AG20443 (cell line): ENCODE measurements at places on chromosomes 4 and X.
A peak's percentile ranks its signal among the peaks of the same experiment; 100 is the strongest.

GRCh38 chrX:119130911-119131310 lies 3.3 kb upstream of the KIAA1210 start:
- no peak for DNase-seq

DNA sequence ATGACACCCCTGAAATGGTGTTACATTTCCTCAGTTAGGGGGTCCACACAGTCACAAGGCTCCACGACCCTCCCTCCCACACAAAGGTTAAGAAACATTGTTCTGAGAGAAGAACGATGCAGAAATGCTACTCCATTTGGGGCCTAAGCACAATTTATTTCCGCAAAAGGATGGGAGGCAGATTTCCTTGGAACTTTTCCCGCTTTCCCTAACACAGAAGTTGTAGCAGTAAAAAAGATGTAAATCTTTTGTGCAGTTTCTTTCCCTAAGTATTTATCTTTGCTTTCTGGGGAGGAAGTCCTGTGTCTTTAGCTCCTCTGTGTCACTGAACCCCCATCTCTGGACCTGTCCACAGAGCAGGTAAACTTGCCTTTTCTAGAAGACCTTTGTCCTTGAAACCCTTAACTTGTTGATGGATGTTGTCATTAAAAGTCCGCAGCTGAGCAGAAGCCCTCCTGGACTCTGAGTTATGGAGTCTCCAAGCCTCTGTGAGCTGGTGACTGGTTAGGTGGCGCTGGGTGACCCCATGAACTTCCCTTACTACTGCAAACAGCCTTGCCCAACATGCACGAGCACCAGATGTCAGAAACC lies 67.2 kb upstream of the SHISA3 start:
- DNase-seq: no peak

- no peak for DNase-seq
Observed at GRCh38 chrX:41478381-41478911, 31.3 kb downstream of the NYX start.

DNA sequence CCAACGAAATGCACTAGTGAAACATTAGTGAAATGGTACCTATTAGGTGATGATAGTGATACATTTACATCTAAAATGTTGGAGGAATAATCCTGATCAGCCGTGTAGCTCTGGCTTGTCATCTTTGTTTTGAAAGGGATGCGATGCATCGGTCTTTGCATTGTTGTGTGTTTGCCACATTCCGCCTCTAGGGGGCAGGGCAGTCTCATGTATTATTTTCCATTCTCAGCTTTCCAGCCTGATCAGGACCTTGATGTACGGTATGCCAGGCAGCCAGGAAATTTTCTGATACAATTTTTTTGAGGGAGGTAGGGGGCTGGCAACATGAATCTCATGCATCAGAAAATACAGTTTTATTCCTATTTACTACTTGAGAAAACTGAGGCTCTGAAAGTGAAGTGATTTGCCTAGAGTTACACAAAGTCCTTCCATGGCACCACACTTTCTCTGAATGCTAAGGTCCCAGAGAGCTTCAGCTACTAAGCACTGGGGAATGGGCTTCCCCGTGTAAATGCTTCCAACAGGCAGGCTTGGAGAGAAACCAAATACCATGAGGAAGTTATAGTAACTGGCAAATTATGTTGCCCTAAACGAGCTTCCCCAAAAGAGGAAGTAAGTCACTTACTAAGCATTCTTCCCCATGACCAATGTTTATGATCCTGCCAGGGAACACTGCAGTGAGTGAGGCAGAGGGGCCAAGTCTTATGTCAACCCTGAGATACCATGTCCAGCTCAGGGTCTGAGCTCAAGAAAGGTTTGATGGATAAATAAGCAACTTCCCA lies 31.8 kb upstream of the IQSEC2 start:
- DNase-seq: peak; percentile 66

DNA sequence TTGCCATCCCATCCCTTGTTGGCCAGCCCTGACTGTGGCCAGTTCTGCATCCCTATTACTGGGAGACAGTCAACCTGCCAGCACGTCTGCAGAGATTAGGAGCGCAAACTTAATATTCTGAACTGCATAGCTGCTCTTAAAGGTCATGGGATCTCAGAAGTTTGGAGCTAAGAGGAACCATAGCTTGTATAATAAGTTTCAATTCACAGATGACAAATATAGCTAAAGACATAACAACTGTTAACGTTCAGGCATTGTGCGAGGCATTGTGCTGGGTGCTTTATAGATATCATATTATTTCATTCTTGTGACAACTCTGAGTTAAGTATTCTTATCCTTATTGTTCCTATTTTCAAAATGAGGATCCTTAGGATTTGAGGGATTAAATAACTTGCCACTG lies 3.7 kb downstream of the SCARB2 start:
- no peak for DNase-seq

- DNase-seq: peak; percentile 1
Observed at GRCh38 chrX:41695426-41695825, 6.7 kb downstream of the GPR34 start.

DNA sequence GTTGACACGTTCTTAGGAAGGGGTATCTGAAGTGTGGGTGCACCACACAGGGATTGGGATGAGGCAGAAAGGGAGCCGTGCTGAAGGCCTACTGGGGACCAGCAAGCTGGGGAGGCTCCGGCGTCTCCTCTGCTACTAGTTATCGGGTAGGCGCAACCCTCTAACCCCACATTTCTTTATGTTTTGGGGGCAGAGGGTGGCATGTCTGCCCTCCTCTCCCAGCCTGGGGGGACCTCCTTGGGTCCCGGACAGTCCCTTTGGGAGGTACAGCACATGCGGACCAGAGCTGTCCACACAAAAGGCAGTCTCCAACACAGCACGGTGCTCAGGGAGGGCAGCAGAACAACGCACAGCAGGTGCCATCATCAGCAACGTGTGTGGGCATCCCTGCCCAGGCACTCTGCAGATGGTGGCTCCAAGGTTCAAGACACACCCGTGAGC lies 33.2 kb downstream of the WDR1 start:
- DNase-seq: no peak

DNA sequence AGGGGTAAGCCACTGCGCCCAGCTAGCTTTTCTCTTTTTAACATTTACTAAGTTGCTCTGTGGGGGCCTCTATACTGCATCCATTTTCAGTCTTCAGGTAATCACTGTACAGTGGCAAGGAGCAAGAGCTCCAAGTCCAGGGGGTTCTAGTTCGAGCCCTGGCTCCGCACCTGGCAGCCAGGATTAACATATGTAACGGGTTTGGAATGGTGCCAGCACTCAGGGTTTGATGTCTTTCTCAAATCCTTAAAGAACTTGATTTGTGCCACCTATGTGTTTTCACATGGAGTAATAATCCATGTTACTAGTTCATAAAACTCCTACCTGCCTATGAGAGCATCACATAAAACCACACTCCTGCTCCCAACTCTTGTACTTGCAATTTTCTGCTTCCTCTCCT lies 4.5 kb downstream of the GRPEL1 start:
- DNase-seq: no peak

DNA sequence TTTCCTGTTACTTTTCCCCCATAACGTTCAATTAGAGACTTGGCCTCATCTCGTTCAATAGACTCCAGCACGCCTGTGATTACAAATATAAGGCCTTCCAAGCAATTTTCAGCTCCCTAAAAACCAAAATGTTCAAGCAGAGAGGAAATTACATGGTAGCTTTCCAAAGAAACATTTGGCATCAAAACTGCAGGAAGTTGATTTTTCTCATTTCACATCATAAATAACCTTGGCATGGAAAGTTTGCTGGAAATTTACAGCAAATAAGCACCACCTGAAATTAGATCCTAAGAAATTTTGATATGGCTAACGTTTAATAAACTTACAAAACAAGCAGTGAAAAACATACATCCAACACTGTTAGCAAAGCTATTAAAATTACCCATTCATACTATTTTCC lies 53.3 kb downstream of the RFC1 start:
- DNase-seq: no peak

GRCh38 chrX:13487731-13488505 lies 81.5 kb upstream of the EGFL6 start:
- peak; percentile 42 for DNase-seq
